Hippocampal formation (tissue), 2 donors: ENCODE measurements at places on chromosomes 3 and 15.

- DNase-seq, result peak; percentile 4
Observed at GRCh38 chr3:23567917-23568316, 237.8 kb upstream of the UBE2E1 start.

- DNase-seq, result no peak
Observed at GRCh38 chr3:169895072-169895471, 16.3 kb upstream of the SAMD7 start.

- peak; percentile 28 for DNase-seq
Observed at GRCh38 chr3:195178124-195178910, 92.6 kb downstream of the XXYLT1 start.

DNA sequence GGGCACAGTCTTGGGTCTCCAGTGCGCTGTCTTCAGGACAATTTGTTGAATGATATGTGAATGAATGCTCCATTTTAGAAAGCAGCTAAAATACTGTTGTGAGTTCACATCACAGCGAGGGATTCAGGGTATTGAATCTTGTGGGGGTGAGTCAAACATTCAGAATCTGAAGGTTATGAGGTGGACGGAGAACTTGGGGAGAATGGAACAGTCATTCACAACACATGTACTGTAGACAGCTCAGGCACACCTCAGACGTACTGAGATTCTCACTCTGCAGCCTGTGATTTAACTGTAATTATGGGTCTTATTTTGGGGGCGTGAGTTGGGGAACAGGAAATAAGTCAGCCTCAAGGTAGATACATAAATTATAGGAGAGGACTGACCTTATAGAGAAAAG is 13.9 kb downstream of the CRYBG3 start:
- DNase-seq, result no peak

- DNase-seq, result no peak
Observed at GRCh38 chr3:51380601-51381332, 4.3 kb upstream of the MANF start.

DNA sequence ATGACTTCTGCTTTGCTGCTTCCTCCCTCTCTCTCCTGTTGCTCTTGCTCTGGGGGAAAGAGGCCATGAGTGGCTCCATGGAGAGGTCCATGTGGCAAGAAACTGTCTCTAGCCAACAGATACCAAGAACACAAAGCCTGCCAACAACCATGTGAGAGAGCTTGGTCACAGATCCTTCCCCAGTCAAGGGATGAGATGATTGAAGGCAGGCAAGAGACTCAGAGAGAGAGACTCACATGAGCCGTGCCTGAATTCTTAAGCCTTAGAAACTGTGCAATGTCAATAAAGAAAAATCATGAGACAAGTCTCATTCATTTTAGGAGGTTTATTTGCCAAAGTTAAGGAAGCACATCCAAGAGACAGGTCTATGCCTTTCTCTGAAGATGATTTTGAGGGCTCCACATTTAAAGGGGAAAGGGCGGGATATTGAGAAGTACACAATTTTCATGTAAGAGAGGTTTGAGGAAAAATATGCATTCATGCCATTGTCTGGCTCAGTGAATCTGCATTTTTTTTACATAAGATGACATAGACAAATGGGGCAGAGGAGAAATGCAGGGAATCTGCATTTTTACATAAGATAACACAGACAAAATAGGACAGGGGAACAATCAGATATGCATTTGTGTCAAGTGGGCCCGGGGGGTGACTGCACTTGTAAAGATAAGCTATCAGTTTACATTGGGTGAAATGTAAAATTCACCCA is 59.5 kb upstream of the SUCLG2 start:
- no peak for DNase-seq

- DNase-seq, result no peak
Observed at GRCh38 chr3:192408647-192409200, 318.6 kb downstream of the FGF12 start.

DNA sequence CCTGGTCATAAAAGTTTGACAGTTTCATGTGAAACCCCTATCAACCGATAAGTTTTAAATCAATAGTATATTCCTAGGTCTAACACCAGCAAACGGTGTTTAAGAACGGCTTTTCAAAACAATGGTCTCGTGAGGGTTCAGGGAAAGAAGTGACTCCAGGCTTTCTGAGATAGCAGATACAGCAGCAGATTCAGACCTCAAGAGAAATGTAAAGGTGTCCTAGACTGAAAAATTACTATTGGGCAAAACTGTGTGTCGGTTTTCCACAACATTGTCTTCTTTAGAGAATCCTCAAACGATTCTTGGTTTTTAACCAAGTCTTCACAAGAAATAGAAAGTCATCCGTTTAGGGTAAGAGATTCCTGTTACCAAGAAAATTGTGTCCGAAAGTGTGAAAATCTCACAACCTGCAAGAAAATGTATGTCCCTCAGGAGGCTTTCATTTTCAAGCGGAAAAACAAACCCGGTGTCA is 1.2 kb downstream of the SETD2 start:
- DNase-seq, result no peak

DNA sequence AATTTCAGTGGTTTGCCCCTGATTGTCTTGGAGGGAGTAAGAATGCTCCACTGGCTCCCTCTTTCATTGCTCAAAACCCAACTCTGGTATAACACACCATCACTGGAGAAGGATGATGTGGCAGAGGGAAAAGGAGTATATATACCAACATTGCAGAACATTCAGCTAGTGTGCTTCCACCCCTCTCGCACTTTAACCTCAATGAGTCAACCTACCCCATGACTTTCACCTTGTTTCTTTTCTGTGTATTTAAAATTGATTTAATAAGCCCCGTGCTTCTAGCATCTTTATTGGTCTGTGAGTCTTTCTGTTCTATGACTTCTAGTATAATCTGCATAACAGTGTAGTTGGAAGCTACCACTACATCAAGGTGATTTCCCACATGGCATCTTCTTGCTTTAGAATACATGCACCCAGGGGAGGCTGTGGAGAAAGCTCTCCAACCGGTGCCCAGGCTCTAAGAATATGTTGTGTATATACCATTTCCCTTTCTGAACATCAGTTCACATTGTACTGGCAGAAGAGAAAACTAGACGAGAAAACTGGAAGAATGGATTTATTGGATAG is 595.1 kb upstream of the TGFBR2 start:
- no peak for DNase-seq

- no peak for DNase-seq
Observed at GRCh38 chr3:161695811-161696210, 199.2 kb downstream of the OTOL1 start.

DNA sequence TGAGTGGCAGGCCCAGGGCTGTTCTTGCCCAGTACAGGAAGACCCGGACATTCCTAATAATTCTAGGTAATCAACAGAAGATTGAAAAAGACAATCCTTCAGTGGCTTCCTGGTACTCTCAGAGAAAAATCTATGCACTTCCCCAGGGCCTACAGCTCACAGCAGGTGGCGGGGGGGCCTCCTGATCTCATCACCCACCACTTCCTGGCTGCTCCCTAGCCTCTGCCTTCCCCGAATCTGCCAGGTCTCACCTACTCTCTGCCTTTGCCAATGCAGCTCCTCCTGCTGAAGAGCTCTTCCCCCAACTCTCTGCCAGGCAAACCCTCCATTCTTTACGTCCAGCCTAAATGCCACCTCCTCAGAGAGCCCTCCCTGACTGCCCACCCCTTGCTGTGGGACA is 37.5 kb downstream of the EHD4 start:
- no peak for DNase-seq
